ENCODE measurements at places on chromosomes 2 and 18.

GRCh38 chr2:224062481-224063297 is 23.6 kb upstream of the SERPINE2 start:
- DNase-seq: no peak

- no peak for DNase-seq
These were observed 36.1 kb downstream of the TET3 start for GRCh38 chr2:74020702-74021406.

DNA sequence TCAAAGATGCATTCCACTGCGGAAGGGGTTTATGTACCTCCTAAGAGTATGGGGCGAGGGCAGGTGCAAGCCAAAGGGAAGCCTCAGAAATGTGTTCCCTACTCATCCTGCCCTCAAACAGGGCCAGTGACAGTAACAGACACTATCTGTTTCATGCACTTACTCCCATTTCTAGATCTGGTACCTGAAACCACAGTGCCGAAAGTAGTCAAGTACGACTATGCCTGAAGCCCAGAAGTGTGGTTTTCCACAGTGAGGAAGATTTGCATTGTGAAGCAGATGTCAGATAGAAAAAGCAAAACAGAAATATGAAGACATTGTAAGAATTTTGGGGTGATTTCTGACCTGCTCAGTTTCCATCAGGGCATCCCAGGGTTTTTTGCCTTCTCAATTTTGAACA is 748.7 kb downstream of the RNF144A start:
- no peak for DNase-seq

DNA sequence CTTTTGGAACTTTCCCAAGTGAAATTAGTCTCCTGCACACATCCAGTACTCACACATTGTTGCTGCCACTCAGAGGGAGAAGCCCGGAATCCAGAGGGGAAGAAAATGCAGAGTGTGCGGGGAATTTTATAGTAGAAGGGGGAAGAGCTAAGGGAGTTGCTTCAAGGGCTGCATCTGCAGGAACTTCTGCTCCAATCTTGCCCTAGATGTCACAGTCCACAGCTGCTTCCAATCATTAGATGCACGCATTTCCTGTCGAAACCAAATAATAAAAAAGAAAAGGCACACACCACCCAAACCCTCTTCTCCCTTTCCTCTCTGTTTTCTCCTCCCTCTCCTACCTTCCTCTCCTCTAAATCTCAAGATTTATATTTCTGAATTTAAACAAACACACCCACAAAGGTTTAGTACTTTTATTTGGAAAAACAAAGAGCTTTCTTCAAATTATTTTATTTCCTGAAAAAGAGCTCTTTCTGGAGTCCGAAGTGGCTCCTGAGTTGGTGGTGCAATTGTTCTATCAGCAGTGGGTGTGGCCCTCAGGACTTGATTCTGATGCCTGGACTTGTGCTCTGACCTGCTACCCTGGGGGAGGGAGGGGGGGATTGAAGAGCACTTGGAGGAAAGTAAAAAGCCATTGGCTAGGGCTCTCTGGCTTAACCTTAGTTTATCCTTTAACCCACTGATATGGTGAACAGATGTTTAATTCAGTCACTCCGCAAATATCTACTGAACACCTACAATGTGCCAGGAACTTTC is 72.0 kb downstream of the KCNE4 start:
- peak; percentile 69 for DNase-seq

DNA sequence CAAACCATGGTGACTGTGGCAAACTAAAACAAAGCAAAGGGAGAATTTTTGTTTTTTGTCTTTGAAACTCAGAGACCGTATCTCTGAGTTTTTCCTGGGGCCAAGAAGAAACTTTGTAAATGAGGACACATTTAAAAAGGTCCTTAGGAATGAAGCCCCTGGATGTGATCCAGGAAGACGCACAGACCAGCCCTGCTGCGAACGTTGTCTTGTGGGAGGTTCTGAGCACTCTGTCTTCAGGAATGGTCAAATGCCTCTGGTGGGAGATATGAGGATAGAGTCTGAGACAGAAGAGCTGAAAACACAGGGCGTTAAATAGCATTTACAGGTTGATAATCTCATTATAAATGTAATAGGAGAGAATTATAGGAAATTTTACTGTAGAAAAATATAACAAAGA is 893.5 kb upstream of the KLHL29 start:
- DNase-seq: no peak

DNA sequence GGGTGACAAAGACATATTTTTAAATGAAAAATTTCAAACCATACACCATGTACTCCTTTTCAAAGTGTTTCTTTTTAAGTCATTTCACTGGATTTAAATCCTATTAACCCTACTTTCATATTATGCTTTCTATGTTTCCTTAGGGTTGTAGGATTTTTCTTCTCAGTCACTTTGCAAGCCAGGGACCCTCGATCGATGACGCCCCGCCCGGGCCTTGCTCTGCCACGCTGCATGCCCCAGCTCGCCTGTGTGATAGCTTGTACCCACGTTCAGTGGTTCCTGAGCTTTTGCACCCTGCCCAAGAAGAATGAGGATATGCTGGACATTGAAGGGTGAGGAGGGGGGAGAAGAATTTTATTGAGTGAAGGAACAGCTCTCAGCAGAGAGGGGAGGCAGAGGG is 568.0 kb downstream of the TRIB2 start:
- DNase-seq: no peak

- DNase-seq: no peak
These were observed 207.1 kb downstream of the NDUFA10 start for GRCh38 chr2:239818086-239818485.

- DNase-seq: no peak
These were observed 42.0 kb downstream of the STEAP3 start for GRCh38 chr2:119265693-119266066.

DNA sequence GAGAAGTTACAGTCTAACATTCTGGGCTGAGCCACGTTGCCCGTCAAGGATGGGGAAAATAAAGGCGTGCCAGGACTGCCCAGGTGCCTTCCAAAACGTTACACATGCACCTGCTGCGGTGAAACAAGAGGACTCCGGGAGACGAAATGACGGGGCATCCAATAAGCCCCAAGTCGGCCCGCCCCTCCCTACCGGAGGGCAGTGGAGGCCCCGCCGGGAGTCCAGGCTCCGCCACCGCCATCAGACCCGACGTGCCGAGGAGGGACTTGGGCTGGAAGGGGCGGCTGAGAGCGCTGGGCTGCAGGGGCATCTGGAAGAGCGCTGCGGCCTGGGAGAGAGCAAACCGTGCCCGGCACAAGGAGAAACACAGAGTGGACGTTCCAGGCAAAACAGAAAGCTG is 112.5 kb upstream of the GPC1 start:
- no peak for DNase-seq

All from AG08395 (cell line).